ENCODE measurements at places on chromosomes 16 and 17.

DNA sequence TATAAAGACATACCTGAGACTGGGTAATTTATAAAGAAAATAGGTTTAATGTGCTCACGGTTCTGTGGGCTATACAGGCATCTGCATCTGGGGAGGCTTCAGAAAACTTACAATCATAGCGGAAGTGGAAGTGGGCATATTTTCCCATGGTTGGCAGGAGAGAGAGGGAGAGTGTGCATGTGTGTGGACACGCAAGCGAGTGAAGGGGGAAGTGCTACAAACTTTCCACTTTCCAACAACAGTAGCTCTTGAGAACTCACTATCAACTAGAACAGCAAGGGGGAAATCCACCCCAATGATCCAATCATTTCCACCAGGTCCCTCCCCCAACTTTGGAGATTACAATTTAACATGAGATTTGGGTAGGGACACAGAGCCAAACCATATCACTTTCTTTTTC is 11.1 kb downstream of the TAOK1 start:
- no peak for DNase-seq

DNA sequence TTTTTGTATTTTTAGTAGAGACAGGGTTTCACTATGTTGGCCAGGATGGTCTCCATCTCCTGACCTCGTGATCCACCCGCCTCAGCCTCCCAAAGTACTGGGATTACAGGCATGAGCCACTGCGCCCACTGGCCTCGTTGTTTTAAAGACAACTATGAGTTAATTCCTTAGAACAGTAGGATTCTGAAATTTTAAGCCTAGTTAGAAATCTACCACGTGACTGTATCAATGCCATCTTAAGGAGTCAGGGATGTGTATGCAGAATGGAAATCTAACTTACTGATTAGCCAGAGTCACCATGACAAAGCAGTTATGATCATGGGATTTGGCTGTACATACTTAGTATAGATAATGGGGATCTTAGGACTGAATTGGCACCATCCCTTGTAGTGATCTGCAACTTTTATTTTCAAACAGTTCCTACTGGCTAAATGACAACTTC is 2.8 kb downstream of the CEP20 start:
- no peak for DNase-seq

GRCh38 chr16:1299012-1299867 is 10.2 kb upstream of the UBE2I start:
- DNase-seq = no peak

DNA sequence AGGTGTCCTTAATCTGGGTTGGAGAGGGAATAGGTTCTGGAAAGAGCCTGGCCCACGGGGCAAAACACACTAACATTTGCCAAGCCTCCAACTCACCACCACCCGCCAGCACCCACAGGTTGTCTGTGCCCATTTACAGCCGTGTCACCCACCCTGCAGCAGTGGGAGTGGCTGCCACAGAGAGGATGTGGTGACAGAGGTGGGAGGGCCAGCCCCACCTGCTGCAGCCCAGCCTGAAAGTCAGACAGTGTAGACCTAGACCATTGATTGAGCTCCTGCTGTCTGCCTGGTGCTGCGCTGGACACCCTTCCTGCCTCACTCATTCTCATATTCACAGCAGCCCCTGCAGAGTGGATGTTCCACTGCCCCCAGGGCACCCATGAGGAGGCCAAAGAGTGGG is 44.7 kb downstream of the IL21R start:
- DNase-seq = peak; percentile 24

DNA sequence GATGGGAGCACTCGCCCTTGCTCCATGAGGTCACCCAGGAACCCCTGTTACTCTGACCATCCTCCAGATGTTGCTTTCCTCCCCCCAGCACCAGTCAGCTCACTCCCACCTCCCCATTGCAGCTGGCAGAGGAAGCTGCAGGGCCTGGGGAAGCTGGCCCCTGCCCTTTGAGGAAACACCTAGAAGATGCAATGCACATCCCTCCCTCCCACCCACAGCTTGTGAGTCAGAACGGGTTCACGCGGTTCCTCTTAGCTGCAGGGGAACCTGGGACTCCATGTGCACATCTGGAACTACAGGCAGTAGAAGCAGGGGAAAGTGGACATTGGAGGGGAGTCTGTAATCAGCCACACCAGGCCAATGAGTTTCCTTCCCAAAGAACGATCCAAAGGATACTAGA is 96.9 kb downstream of the KATNIP start:
- DNase-seq = no peak

DNA sequence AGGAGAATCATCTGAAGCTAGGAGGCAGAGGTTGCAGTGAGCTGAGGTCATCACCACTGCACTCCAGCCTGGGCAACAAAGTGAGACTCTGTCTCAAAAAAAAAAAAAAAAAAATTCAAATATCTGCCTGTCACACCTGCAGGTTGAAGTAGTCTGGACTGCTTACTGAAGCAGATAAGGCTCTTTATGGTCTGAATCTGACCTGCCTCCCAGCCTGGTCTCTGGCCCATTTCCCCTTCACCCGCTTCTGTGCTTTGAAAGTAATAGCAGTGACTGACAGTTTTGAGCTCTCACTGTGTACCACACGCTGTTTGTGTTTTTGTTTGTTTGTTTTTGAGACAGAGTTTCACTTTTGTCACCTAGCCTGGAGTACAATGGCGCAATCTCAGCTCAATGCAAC is 5.8 kb downstream of the SEZ6L2 start:
- DNase-seq = no peak

GRCh38 chr17:76781056-76781982 is 43.4 kb downstream of the MFSD11 start:
- DNase-seq = no peak

DNA sequence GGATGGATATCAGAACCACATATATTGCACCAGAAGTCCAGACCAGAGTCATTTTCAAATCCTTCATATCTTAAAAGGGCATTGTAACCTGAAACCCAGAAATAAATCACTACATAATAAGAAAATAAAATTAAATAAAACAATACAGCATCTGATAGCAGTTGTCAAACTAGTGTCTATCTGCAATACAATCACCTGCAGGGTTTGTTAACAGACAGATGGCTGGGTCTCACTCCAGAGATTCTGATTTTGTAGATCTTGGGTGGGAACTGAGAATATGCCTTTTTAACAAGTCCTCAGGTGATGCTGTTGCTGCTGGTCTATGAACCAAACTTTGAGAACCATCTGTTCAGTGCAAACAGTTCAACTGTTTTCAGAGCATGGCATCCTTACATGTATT is 37.6 kb downstream of the NME2 start:
- no peak for DNase-seq

- no peak for DNase-seq
Measured at GRCh38 chr16:66014221-66014620, 352.3 kb upstream of the CDH5 start.

GRCh38 chr16:68289621-68290329 is 21.0 kb downstream of the SLC7A6OS start:
- no peak for DNase-seq

GRCh38 chr17:40726919-40727318 is 23.4 kb upstream of the KRT24 start:
- DNase-seq = no peak

- DNase-seq = peak; percentile 24
Measured at GRCh38 chr17:78381601-78382232, 3.3 kb downstream of the PGS1 start.

- DNase-seq = no peak
Measured at GRCh38 chr17:2980904-2981246, 82.5 kb downstream of the OR1D5 start.

DNA sequence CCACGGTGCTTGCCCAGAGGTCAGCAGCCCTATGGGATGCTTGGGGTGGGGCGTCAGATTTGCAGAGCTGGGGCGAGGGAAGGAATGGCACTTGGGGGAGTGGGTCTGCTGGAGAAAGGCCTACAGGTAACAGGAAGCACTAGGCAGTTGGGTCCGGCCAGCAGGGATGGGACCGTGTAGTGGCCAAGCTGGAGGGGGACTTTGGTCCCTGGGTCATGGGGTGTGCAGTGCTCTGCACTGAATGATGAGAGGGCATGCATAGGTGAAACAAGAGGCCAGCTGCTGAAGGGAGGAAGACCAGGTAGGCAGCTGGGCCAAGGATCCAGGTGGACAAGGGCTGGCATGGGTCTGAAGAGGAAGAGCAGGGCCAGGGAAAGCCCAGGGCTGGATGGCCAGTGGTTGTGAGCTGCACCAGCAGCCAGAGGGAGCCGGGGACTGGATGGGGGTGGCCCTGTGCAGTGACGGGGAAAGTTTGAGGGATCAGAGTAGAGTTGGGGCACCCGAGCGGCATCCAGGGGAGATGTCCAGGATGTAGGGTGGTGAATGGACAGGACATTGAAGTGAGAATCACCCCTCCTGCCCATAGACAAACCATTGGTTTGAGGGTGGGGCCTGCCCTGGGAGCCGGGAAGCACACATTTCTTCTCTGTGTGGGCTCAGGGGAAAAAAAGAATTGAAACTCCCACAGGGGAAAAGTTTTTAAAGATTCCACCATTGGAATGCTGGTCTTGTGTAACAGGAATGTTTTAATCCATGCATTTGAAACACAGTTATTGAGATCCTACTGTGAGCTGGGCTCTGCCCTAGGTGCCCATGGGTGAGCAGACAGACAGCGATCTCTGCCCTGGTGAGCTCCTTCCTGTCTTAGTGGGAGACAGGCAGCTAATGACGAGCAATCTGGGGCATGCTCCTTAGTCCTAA is 25.1 kb downstream of the RAI1 start:
- DNase-seq = no peak

GRCh38 chr16:46756772-46757171 is 8.6 kb upstream of the MYLK3 start:
- no peak for DNase-seq

DNA sequence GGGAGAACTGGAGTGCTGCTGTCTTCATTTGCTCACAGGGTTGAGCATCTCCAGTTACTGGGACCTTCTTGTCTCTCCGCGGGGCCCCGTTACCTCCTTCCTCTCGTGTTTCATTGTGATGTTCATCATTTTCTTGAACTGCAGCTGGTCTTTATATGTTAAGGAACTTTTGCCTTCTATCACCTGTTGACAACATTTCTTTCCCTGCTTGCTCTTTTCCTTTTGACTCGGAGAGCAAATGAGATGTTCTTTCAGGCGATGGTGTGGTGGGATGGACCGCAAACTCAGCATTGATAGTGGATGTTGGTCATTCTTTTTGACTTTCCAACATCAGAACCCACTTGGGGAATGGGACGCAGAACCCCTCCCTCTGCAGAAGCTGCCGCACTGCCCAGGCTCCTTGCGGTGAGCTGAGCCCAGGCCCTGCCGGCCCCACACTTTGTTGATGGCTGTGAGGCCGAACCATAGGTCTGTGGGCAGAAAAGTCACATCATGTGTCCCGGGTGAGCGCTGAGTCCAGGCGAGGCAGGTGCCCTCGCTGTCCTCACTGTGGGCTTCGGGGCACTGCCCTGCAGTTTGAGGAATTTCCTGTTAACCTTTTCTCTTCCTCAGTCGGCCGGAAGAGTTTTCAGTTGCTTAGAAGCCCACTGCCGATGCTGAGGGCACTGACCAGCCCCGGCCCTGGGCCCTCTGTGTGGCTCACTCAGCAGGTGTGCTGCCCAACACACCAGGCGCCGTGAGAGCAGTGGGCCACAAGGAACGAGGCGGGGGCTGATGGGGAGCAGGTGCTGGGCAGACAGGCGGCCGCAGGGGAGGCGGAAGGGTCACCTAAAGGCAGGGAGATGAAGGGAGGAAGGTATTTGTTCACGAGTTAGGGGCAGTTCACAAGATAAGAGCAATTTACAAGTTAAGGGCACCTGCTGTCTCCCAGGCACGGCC is 7.4 kb downstream of the RPL13 start:
- DNase-seq = no peak

GRCh38 chr16:69511651-69512050 is 54.1 kb upstream of the NFAT5 start:
- no peak for DNase-seq

- DNase-seq = no peak
Measured at GRCh38 chr17:19339341-19339815, 23.1 kb downstream of the B9D1 start.

DNA sequence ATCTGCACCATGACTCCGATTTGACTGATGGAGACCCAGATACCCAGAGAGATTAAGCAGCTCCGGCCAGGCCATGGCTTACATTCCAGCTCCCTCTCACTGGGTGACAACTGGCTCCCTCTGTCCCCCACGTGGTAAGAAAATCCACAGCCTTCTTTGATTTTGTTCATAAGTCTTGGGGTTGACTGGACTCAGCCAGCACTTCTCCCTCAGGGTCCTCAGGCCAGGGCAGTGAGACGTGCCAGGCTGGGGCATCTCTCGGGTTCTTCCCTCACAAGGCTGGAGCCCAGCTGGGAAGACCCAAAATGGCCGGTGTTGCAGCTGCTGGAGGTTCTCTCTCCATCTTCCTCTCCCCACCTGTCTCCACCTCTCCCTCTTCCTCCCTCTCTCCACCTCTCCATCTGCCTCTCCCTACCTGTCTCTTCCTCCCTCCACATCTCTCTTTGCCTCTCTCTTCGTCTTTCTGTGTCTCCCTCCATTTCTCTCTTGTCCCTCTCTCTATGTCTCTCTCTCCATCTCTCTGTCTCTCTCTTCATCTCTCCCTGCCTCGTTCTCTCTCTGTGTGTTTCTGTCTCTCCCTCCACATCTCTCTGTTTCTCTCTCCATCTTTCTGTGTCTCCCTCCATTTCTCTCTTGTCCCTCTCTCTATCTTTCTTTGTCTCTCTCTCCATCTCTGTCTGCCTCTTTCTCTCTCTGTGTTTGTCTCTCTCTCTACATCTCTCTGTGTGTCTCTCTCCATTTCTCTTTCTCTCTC is 105.3 kb downstream of the FOXL1 start:
- no peak for DNase-seq

DNA sequence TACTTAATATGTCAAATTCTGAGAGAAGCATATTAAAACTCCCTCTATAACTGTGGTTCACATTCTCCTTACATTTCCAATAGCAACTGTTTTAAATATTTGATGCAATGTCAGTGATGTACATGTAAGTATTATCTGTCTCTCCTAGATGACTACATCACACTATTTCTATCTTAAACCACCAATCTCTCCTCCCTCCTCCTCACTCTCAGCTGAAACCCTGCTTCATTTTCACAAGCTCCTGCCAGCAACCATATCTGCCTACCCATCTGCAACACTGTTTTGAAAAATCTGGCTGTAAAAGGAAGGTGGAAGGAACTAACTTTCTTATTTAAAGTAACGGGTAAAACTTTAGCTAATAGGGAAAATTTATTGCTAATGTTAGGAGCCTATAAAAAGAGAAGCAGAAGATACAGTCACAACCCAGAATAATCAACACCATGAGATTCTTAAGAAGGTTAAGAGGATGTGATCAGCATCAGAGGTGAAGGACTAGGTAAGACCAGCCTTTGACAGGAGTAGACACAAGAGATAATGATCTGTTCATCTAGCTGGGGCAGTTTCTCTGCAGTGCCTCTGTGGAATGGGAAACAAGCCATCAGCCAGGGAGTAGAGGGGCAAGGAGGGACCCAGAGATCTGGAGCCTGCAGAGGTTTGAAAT is 31.0 kb downstream of the MYH10 start:
- no peak for DNase-seq

GRCh38 chr16:65545413-65545956 is 423.6 kb upstream of the CDH11 start:
- DNase-seq = no peak

- DNase-seq = no peak
Measured at GRCh38 chr17:75839942-75840798, 4.0 kb downstream of the UNC13D start.

- no peak for DNase-seq
Measured at GRCh38 chr17:36643086-36643685, 41.8 kb downstream of the MRM1 start.
